ENCODE measurements at places on chromosomes 4 and X.

DNA sequence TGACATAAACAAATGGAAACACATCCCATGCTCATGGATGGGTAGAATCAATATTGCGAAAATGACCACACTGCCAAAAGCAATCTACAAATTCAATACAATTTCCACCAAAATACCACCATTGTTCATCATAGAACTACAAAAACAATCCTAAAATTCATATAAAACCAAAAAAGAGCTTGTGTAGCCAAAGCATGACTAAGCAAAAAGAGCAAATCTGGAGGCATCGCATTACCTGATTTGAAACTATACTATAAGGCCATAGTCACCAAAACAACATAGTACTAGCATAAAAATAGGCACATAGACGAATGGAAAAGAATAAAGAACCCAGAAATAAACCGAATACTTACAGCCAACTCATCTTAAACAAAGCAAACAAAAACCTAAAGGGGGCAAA is 342.8 kb upstream of the AGA start:
- DNase-seq, result no peak

DNA sequence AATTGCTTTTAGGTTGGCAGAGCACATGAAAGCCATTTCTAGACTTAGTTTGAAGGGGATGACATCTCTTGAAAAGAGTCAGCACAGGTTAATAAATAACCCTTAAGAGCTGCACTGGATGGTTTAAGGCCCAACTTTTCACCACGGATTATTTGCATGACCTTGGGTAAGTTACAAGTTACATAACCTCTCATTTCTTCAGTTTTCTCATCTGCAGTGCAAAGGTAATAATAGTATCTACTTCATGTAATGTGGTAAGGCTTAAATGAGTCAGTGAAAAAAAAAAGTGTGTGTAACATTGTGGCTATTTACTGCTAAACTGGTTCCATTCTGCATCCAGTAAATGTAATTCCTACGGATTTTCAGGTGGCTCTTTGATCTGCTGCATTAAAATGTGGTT is 715.8 kb downstream of the CCSER1 start:
- DNase-seq, result no peak

GRCh38 chr4:15965325-15965724 is 2.4 kb upstream of the FGFBP2 start:
- no peak for DNase-seq

- DNase-seq, result no peak
Observed at GRCh38 chr4:32196950-32197688, 1477.0 kb downstream of the PCDH7 start.

DNA sequence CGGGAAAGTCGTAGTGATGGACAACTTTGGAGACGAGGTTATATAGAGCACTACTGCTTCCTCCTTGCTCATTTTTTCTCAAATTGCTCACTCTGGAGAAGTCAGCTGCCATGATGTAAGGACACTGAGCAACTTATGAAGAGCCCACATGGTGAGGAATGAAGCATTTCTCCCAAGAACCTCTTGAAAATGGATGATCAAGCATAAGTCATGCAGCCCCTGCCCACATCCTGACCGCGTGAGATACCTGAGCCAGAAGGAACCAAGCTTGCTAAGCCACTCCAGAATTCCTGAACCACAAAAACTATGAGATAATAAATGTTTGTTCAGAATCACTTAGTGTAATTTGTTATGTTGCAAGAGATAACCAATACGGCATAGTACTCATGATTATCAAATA is 42.8 kb downstream of the PDE5A start:
- DNase-seq, result no peak

DNA sequence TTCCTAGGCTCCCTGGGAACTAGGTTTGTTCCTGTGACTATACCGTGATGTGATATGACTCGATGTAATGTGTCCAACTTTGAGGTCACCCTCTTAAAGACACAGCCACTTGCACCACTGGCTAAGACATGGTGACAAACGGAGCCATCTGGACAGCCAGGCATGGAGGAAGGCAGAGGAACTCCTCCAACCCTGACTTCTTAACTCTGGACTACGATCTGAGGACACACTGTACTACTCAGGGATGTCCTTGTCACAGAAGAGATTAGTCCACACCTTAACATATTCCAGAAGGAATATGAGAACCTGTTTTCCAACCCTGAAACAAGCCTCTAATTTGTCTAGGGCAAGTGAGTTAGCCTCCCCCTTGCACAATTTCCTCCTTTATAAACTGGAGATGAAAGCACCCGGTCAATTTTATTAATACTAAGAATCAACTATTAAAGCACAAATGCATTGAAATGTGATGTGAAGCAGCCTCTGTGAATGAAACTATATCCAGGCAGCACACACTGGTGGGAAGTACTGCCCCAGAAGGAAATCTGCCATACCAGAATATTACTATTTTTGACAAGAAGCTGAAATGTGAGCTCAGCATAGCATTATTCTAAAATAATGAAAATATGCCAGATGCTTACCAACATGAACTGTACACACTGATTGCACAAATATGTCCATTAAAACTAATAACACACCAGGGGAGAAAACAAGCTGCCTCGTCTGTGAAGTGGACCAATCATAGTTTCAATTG is 47.3 kb downstream of the TSPAN5 start:
- no peak for DNase-seq

GRCh38 chr4:62940229-62940628 is 1469.0 kb downstream of the TECRL start:
- DNase-seq, result no peak

DNA sequence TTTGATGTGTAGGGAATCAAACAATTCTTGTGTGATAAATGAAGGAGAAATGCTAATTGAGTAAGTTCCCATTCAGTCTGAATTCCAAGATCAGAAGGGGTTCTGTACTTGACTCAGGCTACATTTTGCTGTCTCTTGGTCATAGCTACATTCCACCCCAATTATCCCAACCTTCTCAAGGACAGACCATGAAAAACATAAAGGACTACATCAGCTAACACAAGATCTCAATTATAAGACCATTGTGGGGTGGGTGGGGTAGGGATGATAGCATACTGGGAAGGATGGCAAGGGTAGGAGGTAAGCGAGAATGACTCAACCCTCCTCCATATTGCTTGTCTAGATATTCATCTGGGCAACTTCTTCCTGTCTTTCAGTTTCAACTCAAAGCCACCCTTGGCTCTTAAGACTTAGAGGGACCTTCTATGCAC is 87.4 kb upstream of the ETNPPL start:
- DNase-seq, result no peak

- DNase-seq, result no peak
Observed at GRCh38 chr4:1047106-1047975, 35.9 kb downstream of the FGFRL1 start.
